ENCODE measurements at places on chromosomes 3 and 15.

- no peak for DNase-seq
These were observed 1.8 kb upstream of the ZBTB38 start for GRCh38 chr3:141366285-141367037.

GRCh38 chr3:35522450-35522849 lies 116.9 kb upstream of the ARPP21 start:
- DNase-seq, result no peak

GRCh38 chr3:187741403-187742350 lies 3.6 kb downstream of the BCL6 start:
- DNase-seq, result peak; percentile 69

GRCh38 chr3:69339760-69340159 lies 46.1 kb downstream of the FRMD4B start:
- DNase-seq, result no peak

GRCh38 chr15:75112278-75112847 lies 89.0 kb downstream of the PPCDC start:
- no peak for DNase-seq

DNA sequence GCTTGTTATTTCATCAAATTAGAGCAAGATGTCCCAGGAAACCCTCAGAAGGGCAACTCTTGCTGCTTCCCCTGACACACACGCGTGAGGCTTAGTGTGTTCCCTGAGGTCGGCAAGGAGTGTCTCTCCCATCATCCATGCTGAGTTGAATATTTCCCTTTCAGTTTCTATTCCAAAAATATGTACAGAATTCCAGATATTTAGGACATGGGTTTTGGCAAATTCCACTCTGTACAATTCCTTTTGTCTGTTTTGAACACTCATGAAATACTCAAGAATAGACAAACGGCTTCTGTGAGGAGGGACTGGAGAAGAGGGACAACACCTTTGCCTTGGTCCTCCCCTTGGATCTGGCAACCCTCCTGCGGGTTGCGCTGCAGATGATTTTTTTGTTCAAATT lies 138.0 kb downstream of the DUT start:
- no peak for DNase-seq

DNA sequence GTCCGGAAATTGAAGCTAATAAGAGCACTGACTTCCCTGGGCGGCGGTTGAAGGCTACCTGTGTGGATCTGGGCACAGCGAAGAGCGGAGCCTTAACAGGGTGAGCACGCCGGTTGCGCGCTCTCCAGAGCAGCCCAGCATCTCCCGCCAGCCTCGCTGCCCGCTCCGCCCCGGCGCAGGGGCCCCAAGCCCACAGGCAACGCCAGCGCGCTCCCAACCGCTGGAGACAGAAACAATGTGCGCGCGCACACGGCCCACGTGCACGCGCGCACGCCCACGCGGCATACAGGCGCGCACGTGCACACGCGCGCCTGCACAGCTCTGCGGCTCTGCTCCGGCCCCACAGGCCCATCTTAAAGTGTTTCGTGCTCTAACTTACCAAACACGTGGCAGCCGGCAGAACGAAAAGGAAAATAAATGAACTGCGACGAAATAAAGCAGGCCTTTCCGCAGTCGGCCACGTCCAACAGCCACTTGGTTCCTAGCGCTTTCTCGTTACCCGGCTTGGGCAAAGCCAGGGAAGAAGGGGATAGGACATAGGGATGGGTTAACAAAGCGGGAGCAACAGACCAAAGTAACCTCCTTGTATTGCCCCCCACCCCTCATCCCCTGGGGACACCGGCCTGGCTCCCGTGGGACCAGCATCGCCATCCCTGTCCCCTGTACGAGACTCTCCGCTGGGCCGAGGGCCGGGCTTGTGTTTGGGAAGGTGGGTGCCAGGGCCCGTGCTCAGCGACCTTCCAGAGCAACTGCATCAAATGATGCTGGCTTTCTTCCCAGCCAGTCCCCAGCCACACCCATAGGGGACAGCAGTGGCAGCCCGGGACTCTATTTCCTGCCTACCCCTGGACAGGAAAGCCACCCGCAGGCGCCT lies 203.7 kb downstream of the ABHD5 start:
- no peak for DNase-seq

DNA sequence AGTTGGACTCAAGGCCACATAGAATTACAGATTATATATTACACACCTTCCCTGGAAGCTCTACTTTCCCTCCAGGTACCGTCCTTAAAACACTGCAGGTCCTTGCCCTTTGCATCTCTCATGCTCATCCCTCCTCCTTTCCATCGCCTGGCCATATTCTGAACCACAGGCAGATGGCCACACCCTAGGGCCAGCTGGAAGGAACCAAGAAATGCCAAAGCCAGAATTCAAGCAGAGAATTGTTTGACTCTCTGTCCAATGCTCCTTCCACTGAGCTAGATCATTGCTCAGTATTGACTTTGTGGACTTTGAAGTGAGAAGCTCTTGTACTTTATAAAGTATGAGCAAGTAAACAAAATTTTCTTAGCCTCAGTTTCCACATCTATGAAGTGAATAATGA lies 170.3 kb upstream of the SLC24A5 start:
- no peak for DNase-seq

- no peak for DNase-seq
These were observed 39.7 kb upstream of the EPHA3 start for GRCh38 chr3:89067736-89068135.

DNA sequence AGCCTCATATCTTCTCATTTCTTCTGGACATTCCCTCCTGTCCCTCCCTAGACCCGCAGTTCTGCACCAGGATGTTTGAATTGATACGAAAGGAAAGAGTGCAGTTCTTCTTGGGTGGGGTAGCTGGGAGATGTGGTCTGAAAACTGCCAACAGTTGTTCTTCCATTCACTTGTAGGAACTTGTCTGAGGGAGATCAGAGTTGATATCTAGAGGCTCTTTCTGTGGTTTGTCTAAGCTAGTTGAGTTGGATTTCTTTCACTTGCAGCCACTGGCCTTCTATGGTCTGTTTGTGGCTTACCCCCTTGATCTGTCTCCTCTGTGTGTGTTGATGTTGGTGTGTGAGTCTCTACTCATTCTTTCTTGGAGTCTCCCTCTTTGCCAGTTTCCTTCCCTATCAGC lies 42.5 kb upstream of the PIK3CB start:
- DNase-seq, result no peak

DNA sequence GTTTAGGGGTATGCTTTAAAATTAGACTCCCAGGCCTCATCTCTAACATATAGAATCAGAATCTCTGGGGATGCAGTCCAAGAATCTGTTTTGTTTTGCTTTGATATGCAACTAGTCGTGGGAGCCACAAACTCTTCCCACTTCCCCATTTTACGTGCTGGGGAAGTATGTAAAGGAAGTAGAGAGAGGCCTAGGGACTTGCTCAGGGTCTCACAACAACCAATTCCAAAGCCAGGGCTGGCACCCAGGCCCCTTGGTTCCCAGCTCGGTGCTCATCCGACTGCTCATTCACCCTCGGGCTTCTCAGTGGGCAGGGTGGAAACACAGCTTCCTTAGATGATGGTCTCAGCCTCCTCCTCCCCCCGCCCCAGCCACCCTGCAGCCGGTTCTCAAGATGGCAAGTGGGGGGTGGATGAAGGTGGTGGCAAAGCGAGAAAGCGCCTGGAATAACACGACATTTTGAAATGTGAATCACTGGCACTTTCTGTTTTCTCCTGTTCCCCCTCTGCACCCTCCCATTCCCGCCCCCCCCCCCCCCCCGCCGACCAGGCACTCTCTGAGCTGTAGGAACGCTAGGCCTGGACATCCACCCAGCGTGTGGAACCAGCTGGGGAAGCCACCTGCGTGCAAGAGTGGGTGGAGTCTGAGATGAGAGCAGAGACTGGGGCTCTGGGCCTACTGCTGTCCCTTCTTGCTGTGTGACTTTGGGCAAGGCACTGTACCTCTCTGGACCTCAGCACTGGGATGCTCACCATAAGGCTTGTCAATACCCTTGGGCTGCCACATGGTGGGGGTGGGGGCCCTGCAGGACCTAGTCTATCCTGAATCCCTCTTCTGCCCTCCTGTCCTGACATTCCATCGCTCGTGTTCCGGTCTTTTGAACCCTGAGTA lies 214.5 kb downstream of the RPLP1 start:
- no peak for DNase-seq

GRCh38 chr3:48623851-48624547 lies 2.4 kb upstream of the TMEM89 start:
- no peak for DNase-seq

- no peak for DNase-seq
These were observed 69.9 kb downstream of the SYNM start for GRCh38 chr15:99174567-99175395.

GRCh38 chr15:74468341-74469032 lies 7.5 kb upstream of the UBL7 start:
- DNase-seq, result no peak

Measured in stimulated activated CD4-positive, alpha-beta T cell treated with anti-CD3 and anti-CD28 coated beads, TNF-alpha, amount 100 ng/mL, for 1 hour (primary cell).